Naive thymus-derived CD4-positive, alpha-beta T cell (primary cell): ENCODE measurements at places on chromosomes 6 and 20.

DNA sequence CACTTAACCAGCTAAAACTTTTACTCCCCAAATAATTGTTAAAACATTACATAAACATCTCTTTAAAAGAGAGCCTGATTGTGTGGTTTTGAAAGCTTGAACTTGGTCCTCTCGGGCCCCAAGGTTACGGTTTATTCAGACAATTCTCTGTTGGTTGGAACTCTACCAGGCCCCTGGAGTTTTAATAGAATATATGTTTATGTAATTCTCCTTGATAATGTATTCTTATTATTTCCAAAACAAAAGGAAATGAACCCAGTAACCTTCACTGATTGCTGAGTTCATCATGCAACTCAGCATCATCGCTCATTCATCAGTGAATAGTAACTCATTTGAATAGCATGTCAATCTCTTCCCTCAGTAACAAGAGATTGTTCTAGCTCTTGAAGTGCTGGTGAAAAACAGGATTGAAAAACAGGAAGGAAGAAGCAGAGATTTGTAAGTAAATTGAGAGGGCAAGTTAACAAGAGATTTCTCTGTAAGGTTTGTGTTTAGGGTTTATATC, 464.5 kb upstream of the MARCKS start:
- no peak for DNase-seq

GRCh38 chr6:56851541-56852259, 103.2 kb upstream of the BEND6 start:
- DNase-seq: no peak

DNA sequence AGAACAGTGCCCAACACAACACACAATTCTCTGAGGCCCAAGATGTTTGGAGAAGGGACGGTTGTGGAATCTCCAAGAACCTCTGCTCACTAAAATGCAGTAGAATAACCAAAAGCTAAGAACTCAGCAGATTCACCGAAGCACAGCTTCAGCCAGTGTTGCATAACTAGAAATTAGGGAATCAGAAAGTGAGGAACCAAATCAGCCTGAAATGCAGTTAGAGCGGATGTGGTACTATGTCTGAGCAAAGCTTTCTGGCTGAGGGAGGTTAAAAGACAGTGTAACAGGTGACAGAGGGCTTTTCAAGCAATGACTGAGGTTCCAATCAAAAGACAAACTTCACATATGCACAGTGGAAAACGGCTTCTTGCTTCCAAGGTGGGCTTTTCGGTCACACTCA, 197.9 kb upstream of the KCNK16 start:
- DNase-seq: no peak

DNA sequence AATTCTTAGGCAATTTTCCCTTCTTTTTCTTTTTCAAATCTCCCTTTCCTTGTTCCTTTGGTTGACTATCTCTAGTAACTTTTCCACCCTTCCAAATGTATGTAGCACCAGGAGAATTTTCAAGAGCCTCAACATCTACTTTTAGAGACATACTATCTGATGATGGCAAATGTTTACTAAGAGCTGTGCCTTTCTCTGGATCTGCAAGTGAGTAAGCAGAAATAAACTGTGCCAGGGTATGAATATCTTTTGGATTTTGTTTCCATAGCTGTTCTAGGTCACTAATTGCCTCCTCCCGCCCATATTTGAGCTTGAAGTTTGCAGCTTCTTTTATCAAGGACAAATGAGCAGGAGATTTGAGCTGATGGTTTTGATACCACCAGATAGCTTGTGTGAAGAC, 69.5 kb downstream of the GTF2H5 start:
- DNase-seq: no peak

GRCh38 chr6:5814116-5814515, 192.6 kb downstream of the NRN1 start:
- no peak for DNase-seq

DNA sequence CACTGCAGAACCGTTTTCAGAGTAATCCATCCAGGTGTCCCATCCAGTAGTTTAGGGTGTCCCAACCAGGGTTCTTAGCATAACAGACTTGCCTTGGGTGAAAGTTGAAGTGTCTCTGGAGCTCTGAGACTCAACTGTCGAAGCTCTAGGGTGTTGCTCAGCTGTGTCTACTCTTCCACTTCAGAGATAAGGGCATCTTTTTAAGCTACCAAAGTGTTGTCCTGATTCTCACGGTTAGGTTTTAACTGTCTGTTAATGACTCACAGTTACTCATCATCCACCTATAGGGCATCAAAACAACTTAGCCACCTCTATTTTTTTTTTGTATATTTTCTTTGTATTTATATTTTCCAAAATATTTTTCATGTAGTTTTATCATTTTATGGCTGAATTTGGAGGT, 36.9 kb upstream of the TBX18 start:
- DNase-seq: no peak

- no peak for DNase-seq
Measured at GRCh38 chr20:53332022-53332837, 261.4 kb downstream of the ZNF217 start.

DNA sequence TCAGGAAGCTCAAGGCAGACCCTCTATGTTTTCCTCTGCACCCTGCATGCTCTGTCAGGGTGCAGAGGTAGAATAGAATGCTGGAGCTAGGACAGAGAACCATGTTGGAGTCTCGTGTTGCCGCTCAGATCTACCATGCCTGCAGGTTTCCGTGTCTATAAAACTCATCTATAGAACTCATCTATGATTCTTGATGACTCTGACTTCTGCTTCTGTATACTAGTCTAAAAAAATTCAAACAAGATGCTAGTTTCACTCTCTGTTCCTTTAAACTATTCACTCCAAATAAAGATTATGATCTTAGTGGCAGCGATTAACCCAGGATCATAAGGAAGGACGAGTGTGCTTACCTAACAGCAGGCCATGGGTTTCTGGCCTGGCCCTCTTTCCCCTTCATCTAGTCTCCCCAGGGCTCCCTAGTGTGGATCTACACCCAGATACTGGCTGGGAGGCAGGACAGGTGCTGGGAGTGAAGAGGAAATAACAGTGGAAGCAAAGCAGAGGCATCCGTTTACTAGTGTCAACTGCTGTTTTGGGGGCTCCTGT, 162.7 kb upstream of the SUPT3H start:
- DNase-seq: no peak

GRCh38 chr20:59515013-59515905, 89.1 kb upstream of the PHACTR3 start:
- no peak for DNase-seq

DNA sequence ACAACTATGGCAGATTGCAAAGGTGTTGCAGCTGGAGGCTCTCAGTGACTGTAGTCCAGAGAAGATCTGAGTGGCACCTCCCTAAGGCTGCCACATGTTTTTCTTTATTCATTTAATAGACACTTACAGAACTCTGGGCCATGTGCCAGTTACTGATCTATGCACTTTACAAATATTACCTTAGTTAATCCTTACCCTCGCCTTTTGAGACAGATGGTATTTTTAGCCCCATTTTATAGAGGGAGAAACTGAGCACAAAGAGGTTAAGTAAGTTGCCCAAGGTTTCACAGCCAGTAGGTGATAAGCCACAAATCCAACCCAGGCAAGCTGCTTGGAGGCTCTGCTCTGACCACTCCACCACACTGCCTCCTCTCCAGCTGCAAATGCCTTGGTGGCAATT, 6.5 kb upstream of the SCRT2 start:
- no peak for DNase-seq

GRCh38 chr6:43464337-43464736, 9.0 kb upstream of the DLK2 start:
- DNase-seq: no peak

- DNase-seq: no peak
Measured at GRCh38 chr6:167663784-167664443, 162.8 kb upstream of the AFDN start.

- DNase-seq: no peak
Measured at GRCh38 chr6:10391799-10392198, 23.1 kb downstream of the TFAP2A start.

GRCh38 chr6:123629258-123629941, 7.3 kb downstream of the TRDN start:
- no peak for DNase-seq

DNA sequence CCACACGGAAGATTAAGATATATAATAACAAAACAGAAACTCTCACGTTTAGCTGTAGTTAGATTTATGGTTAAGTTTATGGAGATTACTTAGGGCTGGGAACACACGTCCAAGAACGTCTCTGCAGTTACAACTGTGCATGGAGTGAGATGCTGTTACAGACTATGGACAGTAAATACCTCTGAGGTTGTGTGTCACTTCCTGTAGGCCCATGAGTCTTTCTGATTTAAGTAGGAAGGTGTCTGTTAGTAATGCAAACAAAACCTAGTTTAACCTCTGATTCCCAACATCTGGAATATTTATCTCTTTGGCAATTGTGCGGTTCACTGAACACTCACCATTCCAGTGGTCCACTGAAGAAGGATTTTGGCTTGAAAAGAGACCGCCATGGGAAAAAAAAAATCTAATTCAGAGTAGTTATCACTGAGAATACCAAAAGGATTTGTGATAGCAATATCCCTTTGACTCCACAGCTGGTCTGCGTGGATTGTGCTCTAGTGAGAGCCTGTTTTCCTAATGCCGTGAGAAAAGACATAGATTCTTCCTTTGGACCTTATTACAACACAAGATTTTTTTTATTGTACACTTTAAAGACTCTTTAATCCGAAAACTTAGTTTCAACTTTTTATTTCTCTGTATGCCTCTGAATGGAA, 478.2 kb upstream of the CITED2 start:
- DNase-seq: no peak

GRCh38 chr20:35302421-35303335, 10.5 kb upstream of the FAM83C start:
- DNase-seq: no peak

DNA sequence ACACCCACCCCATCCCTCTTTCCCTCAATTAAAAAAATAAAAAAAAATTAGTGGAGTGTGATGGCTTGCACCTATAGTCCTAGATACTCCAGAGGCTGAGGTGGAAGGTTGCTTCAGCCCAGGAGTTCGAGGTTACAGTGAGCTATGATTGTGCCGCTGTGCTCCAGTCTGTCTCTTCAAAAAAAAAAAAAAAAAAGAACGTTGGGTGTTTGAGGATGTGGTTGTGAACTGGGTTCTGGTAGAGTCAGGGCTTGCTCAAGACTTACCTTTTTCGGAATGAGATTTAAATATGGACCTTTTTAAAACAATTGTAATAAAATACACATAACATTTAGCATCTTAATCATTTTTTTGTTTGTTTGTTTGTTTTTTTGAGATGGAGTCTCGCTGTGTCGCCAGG, 211.9 kb downstream of the OR2B2 start:
- no peak for DNase-seq

DNA sequence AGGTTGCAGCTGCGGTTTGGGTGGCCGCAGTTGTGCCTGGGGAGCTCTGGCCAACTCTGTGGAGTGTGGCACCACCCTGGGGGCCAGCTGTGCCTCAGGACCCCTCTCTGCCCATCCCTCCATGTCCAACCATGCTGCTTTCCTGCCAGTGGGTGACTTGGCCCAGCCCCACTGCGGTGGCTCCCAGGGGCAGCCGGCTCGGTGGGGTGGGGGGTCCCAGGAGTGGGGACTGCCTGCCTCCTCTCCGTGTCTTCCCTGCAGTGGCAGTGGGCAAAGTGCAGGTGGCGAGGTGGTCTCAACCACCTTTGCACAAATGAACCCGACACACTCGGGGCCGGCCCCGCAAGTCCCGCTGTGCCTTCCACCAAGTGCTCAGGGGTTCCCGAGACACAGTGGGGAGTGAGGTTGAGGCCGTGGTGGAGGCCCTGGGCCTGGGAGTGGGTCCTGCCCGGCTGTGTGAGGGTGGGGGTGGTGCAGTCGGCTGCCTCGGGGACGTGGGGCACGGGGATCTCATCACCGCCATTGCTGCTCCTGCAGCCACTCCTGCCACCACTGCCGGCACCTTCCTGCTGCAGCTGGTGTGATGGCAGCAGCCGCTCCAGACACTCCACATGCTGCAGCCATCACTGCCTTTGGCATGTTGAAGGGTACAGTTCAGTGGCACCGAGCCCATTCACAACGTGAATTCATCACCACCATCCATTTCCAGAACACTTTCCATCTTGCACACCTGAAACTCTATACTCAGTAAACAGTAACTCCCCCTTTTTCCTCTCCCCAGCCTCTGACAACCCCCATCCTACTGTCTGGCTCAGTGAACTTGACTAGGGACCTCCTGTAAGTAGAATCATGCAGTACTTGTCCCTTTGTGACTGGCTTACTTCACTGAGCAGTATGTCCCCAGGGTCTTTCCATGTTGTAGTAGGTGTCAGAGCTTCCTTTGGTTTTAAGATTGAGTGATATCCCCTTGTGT, 10.7 kb upstream of the SLCO4A1 start:
- no peak for DNase-seq

DNA sequence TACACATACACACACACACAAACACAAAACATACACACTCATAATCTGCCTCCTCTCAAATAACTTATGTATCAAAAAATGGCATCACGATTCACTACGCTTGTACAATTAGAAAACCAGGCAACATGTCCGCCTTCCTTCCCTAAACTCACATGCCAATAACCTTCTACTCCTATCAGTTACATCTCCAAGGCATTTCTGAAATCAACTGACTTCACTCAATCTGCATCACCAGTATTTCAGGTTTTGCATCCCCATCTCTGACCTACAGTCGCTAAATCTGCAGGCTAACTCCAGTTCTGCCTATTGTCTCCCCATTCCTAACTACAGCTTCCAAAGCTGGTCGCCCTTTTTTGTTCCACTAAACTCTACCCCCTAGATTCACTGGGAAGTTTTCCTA, 217.5 kb downstream of the PTPRK start:
- no peak for DNase-seq

DNA sequence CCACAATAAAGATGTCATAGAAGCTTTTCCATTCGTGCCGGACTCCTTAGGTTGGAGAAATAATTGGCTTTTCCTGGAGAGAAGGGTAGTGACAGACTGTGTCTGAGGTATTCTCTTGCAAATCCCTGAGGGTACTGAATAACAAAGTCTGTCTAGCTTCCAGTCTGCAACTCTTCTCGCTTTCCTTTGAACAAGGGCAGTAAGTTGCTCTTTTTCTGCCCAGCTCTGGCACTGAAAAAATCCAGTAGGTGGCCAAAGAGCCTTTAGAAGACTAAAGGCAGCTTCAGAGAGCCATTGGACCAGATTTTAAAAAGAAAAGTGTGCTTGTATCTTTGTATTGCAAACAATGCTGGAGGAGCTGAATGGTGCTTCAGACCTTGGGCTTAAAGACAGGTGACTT, 20.7 kb upstream of the RREB1 start:
- DNase-seq: no peak

- DNase-seq: no peak
Measured at GRCh38 chr6:89613790-89614189, 24.8 kb downstream of the LYRM2 start.

GRCh38 chr6:52754443-52754842, 8.8 kb downstream of the GSTA2 start:
- no peak for DNase-seq

DNA sequence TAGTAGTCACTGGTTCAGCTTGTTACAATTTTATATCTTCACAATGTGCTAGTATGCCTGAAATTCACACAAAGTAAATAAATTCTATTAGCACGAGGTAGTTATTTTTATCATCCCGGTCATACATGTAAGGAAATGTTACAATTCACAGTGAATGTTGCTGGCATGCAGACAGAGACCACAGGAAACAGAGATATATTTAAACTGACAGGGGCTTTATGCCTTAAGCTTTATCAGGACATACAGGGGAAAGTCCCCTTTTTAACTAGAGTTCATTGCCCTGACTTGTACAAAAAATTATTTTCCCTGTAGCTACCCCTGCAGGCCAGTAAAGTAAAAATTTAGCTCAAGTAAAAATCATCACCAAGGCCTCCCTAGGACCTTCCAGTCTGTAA, 712.0 kb upstream of the NRSN1 start:
- no peak for DNase-seq
